ENCODE measurements at places on chromosomes 2 and 18. TPM values are rescaled to one million over a fixed set of nuclear protein-coding genes. Genes with fewer than 3 reads are reported as not detected.

GRCh38 chr18:44789710-44790109, 109.0 kb downstream of the SETBP1 start:
- no peak for DNase-seq

The BMPR2 gene
- total RNA-seq: 18.9 TPM

- no peak for DNase-seq
Observed at GRCh38 chr2:19600506-19600905, 242.1 kb upstream of the OSR1 start.

- no peak for DNase-seq
Observed at GRCh38 chr2:3142961-3143571, 234.6 kb downstream of the EIPR1 start.

- DNase-seq: no peak
Observed at GRCh38 chr2:120622159-120622869, 113.4 kb upstream of the GLI2 start.

The SIX3 gene
- total RNA-seq: not detected

GRCh38 chr2:46385786-46386577, 88.8 kb downstream of the EPAS1 start:
- DNase-seq: peak; percentile 85

DNA sequence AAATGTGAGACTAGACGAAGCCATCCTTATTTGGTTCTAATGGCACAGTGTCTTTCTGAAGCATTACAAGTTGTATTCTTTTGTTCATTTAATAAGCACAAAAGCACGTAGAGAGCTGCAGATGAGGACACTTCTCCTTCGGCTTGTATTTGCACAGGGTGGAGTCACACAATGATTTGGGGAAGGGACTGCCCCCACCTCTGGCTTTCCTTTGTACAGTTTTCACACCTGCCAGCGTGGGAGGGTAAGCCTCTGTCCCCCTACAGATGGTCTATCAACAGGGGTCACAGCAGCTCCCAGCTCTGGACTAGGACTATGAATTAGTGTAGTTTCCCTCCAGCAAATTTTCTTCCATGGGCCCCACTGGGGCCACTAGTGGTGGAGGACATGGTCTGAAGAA, 108.2 kb upstream of the KLHL14 start:
- no peak for DNase-seq

The SMYD5 gene
- total RNA-seq: 28.5 TPM

The FOSL2 gene
- 50.7 TPM for total RNA-seq

DNA sequence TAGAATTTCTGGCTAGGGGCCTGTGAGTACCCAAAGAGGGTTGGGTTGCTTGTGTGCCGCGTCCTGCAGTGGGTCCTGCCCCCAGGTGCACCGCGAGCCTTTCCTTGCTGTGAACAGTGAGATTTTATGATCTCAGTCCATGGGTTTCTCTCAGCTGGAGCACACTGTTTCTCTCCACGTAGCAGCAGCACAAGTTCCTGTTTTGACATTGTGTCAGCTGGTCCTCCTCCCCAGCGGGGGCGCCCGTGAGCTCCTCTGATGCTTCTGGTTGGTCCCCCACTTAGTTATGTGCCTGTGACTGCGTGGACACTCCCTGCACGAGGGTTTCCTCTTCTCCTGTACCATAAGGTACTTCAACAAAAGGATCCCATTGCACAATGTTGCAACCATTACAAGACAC, 29.8 kb downstream of the TSHZ1 start:
- DNase-seq: no peak

The COLEC12 gene
- 0.32 TPM for total RNA-seq

DNA sequence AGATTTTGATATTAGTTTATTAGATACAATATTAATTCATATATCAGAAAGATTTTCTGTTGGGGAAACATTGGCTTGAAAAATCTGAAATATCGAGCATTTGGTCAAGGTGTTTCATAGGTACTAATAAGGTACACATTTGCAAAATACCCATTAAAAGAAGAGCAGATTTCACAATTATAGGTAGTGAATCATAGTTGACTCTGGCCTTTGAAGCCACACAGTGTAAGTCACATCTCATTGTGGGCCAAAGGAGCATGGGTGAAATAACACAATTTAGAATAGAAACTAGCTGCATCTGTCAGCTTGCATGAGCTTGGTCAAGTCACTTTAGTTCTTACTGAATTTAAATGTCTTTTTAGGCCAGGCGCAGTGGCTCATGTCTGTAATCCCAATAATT, 4.9 kb downstream of the KDM3A start:
- DNase-seq: peak; percentile 5

DNA sequence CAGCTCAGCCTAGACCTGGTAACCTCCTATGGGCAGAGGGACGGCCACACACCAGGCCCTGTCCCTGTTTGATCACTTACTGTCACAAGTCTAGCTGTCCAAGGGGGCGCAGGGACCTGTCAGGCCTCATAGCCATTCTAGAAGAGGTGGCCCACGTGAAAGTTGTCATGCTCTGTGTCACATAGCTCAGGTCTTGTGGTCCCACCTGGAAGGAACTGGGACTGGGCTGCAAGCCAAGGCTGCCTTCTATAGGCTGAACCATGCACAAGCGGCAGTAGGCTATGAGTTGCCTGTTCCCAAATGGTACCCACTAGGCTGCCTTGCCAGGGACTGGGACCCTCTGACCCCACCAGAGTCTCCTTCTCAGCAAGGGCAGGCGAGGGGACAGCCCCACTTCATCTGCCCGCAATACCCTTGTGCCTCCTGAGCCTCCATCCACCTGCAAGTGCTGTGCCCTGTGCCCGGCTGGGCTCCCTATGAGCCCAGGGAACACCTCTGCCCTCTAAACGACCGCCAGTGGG, 177.5 kb downstream of the ANAPC1 start:
- no peak for DNase-seq
